ENCODE measurements at places on chromosomes 5 and 9.

DNA sequence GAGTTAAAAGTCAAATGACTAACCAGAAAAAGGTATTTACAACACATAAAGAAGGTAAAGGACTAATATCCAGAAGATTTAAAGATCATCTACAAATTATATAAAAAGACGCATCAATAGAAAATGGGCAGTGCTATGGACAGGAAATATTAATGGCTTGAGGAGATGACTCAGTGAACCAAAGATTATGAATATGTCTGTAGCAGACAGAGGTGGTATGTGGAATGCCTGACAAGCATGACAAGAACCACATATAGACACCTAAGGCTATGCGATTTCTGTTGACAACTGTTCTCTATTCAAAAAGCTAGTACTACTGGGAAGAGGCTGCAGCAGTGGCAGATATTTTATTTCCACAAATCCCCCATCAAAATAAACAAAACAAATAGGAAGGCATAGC lies 177.0 kb upstream of the SH3GL2 start:
- DNase-seq, result no peak

DNA sequence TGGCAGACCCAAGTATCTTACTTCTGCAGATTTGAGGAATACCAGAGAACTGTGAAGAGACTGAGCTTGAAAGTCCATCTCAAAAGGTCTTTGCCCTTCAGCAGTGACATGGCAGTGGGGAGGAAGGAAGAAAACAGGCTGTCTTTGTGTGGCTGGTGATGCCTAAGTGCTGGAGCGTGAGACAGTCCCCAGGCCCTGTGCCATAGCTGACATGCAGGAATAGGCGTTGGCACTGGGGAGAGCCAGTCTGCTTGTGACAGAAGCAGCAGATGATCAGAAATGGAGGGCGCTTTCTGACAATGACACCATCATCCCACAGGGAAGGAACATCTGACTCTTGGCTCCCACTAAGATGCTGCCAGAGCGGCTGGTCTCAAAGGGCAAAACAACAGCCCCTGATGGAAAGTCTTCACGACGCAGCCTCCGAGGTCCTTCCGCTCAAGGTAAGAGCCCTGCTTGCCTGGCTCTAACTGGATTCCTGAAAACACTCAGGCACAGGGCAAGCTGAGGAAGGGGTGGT lies 15.5 kb upstream of the GLRX start:
- no peak for DNase-seq

GRCh38 chr5:110815916-110816605 lies 77.3 kb downstream of the SLC25A46 start:
- no peak for DNase-seq

GRCh38 chr5:76808141-76808691 lies 10.6 kb upstream of the F2RL1 start:
- DNase-seq, result no peak

DNA sequence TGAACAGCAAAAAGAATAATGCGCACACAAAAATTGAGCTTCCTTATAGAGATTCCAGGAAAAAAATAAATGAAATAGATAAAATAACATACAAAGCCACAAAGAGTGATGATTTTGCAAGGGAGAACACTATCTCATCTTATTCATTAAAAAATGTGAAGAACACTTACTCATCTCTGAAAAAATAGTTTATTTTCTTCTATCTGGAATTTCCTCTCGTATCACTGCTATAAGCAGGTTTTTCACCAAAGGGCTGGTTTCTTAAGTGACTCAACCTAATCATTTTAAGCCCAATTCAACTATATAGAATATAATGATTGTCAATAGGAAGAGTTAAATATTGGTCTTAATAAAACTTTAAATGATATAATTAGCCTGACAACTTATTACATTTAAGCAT lies 504.9 kb downstream of the NR2F1-AS1 start:
- no peak for DNase-seq

Data from activated T-helper 9 cell treated with anti-CD3 and anti-CD28 coated beads, Interleukin-2, amount 50 U/mL, for 16 hours (primary cell).